Smooth muscle cell of the pulmonary artery (primary cell): ENCODE measurements at places on chromosomes 12 and 14. TPM values are rescaled to one million over a fixed set of nuclear protein-coding genes. Genes with fewer than 3 reads are reported as not detected.

The NANOG gene
- total RNA-seq = not detected in 2 replicates

The ERBB3 gene
- 0.10 and 0.52 TPM in 2 replicates for total RNA-seq

The HSPB8 gene
- 29.7 and 33.8 TPM in 2 replicates for total RNA-seq

The SYT1 gene
- 2.0 and 25.2 TPM in 2 replicates for total RNA-seq

The CLEC7A gene
- total RNA-seq = not detected in 2 replicates

The SLC17A8 gene
- not detected in 2 replicates for total RNA-seq

The KCNC2 gene
- total RNA-seq = not detected in 2 replicates

The LTBR gene
- total RNA-seq = 80.0 and 101 TPM in 2 replicates

The PTGER2 gene
- 3.8 and 8.2 TPM in 2 replicates for total RNA-seq

The AICDA gene
- total RNA-seq = not detected in 2 replicates

The C2CD5 gene
- 19.4 and 27.4 TPM in 2 replicates for total RNA-seq

The KLRK1 gene
- total RNA-seq = not detected in 2 replicates

The PGF gene
- total RNA-seq = 9.7 and 27.8 TPM in 2 replicates

The PTPN6 gene
- 0.13 and 0.30 TPM in 2 replicates for total RNA-seq
